ENCODE measurements at places on chromosomes 3 and 15.
A peak's percentile ranks its signal among the peaks of the same experiment; 100 is the strongest.

- no peak for DNase-seq
Measured at GRCh38 chr3:197327701-197328100, 29.3 kb upstream of the DLG1 start.

GRCh38 chr3:151787626-151788025, 26.3 kb upstream of the AADAC start:
- DNase-seq = peak; percentile 18

DNA sequence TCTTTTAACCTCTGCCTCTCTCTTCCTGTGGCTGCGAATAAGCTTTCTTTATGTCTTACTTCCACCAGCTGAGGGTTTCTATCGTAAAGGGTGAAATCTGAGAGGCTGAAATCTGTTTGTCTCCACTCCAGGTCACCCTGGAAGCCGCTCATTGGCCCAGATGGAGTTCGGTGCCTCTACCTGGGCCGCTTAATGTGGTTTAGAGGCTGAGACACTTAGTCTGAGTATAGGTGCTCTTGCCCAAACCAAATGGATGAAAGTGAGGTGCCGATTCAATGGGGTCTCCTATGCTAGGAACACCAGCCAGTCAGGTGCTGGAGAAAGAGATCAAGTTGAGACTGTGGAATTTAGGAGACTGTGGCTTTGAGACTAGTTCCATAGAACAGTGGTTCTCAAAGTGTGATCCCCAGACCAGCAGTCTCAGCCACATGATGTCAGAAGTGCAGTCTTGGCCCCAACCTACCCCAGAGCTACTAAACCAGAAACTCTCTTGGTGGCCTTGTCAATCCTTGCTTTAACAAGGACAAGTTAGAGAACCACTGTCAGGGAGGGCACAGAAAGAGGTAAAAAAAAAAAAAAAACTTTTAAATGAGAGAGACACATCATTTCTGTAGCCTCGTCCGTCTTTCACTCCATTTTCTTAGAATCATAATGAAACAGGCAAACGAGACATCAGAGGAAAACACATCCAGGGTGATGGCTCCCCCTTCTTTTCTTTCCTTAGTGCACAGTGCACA, 54.9 kb upstream of the CCR2 start:
- no peak for DNase-seq

DNA sequence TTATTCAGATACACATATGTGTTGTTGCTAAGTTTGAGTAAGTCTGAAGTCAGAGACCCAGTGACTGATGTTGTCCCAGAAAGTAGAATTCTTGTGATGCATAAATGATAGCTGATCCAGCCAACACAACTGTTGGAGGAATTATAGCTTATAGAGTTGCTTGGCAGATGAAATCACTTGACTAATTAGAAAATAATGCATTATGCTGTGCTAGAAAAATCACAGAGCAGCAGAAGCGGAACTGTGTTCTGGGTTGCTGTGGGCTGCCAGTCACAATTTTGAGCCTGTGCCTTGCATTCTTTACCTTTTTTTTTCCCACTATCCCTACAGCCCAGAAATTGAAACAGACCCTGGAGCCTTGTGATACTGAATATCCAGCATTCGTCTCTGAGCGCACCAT, 90.0 kb upstream of the LRTM1 start:
- DNase-seq = no peak

- no peak for DNase-seq
Measured at GRCh38 chr3:18245721-18246120, 179.4 kb downstream of the SATB1 start.

- DNase-seq = no peak
Measured at GRCh38 chr15:36347272-36347858, 232.1 kb upstream of the CDIN1 start.

GRCh38 chr3:43773273-43774094, 82.7 kb downstream of the ABHD5 start:
- no peak for DNase-seq

DNA sequence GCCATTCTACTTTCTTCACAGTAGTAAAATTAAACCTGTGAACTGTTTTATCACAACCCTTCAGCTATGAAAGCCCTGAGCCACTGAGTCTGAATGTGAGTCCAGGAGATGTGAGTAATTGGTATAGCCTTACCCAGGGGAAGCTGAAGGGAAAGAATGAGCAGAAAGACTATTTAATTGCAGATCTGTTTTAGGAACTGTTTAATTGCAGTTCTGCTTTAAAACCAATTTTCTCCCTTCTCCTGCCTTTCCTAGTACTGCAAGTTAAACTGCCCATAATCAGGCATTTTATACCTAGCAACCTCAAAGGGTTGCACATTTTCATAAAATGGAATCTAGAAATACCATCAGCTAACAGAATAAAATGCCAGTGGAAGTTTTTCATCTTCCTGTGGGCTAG, 476.7 kb downstream of the OCA2 start:
- DNase-seq = no peak

GRCh38 chr3:19457449-19457848, 309.1 kb downstream of the KCNH8 start:
- no peak for DNase-seq

GRCh38 chr3:34351882-34352777, 553.7 kb downstream of the PDCD6IP start:
- DNase-seq = no peak

DNA sequence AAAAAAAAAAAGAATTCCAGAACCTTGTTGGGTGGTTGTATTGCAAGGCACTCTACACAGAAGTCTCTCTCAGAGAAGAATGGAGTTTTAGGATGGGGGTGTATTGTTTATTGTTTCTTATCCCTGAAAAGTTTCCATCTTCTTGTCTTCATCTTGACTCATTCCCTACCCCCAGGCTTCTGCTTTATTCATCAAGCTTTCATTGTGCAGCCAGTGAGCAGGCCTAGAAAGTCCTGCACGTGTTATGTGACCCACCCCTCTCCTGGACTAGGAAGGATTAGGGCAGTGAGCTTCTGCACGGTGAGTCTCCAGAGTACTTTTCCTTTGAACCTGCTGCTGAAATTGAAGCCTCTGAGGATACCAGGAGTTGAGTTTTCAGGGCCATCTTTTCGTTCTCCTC, 150.9 kb upstream of the IL12A start:
- DNase-seq = no peak

- no peak for DNase-seq
Measured at GRCh38 chr3:47421741-47422649, 41.2 kb downstream of the PTPN23 start.

GRCh38 chr3:67031986-67032385, 33.9 kb downstream of the KBTBD8 start:
- DNase-seq = no peak

- no peak for DNase-seq
Measured at GRCh38 chr3:51680663-51681230, 9.7 kb downstream of the TEX264 start.

DNA sequence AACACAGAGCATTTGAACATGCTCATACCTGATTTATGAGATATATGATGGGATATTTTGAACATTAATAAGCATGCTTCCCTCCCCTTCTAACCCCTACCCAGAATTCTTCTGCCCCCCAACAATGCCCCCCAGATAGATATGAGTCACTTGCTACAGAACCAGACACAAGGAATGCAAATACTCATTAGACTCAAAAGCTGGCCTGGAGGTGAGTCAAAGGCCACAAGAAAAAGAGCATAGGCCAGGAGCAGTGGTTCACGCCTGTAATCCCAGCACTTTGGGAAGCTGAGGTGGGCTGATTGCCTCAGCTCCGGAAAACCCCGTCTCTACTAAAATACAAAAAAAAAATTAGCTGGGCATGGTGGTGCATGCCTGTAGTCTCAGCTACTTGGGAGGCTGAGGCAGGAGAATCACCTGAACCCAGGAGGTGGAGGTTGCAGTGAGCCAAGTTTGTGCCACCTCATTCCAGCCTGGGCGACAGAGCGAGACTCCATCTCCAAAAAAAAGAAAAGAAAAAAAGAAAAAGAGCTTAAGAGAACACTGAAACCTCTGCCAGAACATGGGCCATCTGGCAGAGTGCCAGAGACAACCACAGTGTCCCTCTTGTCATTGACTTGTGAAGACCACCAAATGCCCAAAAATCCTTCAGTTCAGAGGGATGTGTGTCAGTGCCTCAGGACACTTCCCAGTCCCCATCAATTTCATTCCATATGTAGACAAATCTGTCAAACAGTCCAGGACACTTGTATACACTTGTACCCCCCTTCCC, 3.9 kb upstream of the SH3GL3 start:
- no peak for DNase-seq

GRCh38 chr15:38611228-38611627, 46.6 kb upstream of the RASGRP1 start:
- DNase-seq = no peak

DNA sequence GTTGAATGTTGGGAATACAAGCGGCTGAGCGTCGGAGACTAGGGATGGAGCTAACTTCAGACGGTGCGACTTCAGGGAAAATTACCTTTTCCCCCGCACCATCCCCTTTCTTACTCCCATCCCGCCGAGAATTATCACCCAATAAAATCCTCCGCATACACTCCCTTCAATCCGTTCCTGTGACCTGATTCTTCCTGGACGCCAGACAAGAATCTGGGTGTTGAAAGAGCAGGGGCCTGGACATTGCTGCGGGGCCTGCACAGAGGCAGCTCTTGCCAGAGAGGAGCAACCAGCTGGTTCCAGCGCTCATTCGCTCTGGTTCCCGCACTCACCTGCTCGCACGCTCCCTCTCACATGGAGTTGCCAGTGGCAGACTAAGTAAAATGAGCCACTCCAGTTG, 241.9 kb downstream of the ALCAM start:
- DNase-seq = no peak

- no peak for DNase-seq
Measured at GRCh38 chr3:112002096-112002971, 3.6 kb downstream of the TAGLN3 start.

DNA sequence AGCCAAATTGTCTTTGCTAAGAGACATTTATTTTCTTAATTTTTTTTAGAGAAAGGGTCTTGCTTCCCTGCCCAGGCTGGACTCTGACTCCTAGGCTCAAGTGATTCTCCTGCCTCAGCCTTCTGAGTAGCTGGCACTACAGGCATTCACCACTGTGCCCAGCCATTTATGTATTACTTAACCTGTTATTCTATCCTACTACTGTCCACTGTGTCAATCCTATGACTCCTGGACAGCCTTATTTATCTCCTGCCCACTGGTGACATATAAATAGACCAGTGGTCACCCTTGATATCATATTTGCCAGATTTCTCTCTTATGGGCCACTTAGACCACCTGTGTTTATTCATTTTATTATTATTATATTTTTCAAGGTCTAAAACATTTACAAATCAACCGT, 161.4 kb downstream of the ROBO1 start:
- DNase-seq = no peak

- no peak for DNase-seq
Measured at GRCh38 chr3:150544041-150544440, 2.3 kb downstream of the SERP1 start.

GRCh38 chr15:43198992-43199391, 13.8 kb downstream of the CCNDBP1 start:
- no peak for DNase-seq

GRCh38 chr3:13708301-13708700, 159.4 kb downstream of the FBLN2 start:
- no peak for DNase-seq

DNA sequence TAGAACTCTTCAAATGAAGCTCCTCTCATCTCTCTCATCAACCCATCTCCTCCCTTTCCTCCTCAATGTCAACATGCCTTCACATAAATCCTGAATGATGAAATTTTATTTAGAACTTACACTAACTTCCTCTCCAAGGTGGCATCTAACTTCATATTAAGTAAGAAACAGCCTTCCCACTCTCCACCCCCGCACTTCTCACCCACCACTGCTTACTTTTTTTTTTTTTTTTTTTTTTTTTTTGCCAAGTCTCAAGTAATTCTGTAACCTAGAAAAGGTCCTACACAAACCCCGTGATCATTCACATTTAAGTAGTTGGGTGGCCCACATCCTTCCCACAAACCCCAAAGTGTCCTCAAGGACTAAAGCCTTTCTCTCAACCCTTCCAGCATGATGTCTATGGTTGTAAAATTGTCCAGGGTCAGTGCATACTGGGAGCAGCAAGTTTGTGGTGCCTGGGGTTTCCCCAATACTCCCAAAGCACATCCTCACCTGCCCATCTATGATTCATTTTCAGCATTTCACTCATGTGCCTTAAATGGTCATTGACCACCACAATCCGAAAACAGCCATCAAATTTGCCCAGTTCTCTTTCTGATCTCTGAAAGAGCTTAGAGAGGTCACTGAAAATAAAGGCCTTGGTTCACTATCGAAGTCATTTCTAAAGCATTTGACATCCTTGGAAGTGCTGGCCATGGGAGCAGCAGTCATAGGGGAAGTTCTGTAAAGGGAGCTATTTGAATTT, 47.2 kb downstream of the CD86 start:
- no peak for DNase-seq

DNA sequence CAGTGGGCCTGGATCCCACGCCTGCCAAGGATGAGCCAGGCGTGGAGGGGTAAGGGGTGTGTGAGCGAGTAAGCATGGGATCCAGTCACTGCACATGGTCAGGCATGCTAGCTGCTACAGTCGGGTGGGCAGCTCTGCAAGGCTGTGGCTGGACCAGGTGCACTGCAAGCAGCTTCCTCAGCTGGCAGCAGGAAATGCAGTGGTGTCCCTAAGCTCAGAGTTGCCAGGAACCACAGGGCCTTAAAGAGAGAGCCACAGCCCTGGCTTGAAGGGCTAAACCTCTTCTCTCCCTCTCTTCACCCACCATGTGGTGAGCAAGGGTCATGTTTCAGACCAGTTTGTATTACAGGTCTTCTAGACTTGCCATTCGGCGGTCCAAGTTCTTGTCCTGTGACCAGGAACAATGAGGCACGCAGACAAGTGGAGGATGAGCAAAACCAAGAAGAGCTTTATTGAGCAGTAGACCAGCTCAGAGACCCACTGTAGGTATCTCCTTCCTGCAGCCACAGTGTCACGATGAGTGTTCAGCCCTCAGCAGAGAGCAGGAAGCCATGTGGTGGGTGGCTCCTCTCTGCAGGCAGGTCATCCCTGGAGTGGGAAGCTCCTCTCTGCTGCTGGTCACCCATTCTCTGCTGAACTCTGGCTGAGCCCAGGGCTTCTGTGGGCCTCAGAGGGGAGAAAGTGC, 511.9 kb downstream of the PYDC2 start:
- no peak for DNase-seq

DNA sequence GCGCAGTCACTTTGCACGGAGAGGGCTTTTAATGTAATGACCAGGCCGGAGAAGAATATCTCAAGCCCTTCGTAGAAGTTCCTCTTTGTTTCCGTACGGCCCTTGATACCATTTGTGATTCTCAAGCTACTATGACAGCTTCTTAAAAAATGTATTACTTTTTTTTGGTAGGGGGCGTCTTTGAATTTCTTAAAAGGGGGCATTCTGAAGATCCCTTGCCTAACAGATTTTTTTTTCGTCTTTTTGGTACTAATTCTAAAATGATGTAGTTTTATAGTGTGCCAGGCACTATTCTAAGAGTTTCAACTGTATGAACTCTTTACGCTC, 614.0 kb downstream of the MCTP2 start:
- no peak for DNase-seq

DNA sequence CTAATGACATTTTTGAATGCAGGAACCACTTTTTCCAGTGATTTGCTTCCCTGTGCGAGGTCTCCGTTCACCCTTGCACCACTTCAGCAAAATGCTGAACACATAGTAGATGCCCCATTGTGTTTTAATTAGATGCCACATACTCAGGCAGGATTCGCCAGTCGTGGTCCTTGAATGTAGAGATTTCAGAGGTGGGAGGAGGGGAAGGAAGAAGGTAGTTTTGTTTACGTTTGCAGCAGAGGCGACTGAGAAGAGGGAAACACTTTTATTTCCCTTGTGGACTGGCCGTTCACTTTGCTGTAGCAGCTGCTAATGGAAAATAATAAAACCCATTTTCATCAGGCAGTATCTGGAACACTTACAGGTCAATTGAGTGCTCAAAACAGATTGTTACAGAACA, 262.8 kb upstream of the TBL1XR1 start:
- DNase-seq = peak; percentile 41

- no peak for DNase-seq
Measured at GRCh38 chr3:11137627-11137959, 16.7 kb upstream of the HRH1 start.
